ENCODE measurements at places on chromosomes 2 and 18.

DNA sequence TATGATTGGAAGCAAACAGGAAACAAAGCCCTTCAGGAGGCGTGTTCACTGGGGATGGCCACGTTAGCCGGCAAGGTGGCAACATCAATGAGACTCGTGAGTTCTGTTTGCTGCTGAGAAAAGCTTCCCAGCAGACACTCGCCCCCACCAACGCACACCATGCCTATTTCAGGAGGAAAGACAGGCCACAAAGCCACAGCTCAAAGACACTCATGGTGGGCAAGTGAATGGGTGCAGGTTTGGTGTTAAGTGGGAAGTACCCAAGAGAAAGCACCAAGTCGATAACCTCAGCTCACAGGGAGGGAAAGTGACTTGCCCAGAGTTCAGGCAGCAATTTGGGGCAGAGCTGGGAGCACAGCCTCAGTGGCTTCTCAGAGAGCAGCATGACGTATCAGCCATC is 10.5 kb upstream of the MTERF4 start:
- DNase-seq, result no peak

GRCh38 chr2:169768262-169768995 is 30.2 kb upstream of the SSB start:
- DNase-seq, result no peak

- DNase-seq, result peak; percentile 96
Measured at GRCh38 chr2:68828887-68829708, 42.1 kb downstream of the BMP10 start.

GRCh38 chr18:64678048-64678447 is 529.2 kb upstream of the LINC00305 start:
- no peak for DNase-seq

DNA sequence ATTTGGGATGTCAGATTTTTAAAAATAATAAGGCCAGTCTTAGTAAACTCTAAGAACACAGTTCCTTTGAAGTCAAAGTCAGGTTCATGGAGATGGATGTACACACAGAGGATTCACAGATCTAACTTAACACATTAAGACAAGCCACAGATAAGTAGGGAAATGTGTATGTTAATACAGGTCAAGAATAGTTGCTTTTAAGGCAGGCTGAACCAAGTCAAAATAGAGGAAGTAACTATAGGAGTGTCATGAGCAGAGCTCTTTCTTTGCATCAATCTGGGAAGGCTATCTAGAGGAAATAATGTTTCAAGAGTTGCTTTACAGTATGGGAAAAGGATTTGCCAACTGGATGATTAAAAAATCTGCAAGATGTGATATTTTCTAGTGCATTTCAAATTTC is 128.0 kb upstream of the FBXO11 start:
- no peak for DNase-seq

GRCh38 chr2:167548396-167548795 is 660.1 kb downstream of the XIRP2 start:
- DNase-seq, result no peak

- no peak for DNase-seq
Measured at GRCh38 chr2:65072181-65072970, 16.2 kb downstream of the CEP68 start.

DNA sequence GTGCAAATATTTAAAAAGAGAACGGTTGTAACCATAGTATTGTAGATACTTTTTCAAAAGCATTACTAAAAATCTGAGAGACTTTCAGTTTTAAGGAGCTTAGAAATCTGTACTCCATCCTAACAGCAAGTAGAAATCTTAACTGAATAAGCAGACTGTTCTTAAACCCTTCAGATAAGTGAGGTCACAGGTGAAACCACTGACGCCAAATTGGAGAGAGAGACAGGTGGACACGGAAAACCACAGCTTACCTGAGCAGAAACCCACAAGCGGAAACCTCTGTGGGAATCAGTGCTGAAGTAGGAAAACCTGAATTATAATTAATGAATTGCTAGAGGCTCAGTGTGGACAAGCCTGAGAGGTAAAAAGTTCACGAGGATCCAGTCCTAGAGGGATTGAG is 959.4 kb upstream of the CELF4 start:
- no peak for DNase-seq

GRCh38 chr2:104854498-104855220 is 744 bp downstream of the POU3F3 start:
- DNase-seq, result no peak

DNA sequence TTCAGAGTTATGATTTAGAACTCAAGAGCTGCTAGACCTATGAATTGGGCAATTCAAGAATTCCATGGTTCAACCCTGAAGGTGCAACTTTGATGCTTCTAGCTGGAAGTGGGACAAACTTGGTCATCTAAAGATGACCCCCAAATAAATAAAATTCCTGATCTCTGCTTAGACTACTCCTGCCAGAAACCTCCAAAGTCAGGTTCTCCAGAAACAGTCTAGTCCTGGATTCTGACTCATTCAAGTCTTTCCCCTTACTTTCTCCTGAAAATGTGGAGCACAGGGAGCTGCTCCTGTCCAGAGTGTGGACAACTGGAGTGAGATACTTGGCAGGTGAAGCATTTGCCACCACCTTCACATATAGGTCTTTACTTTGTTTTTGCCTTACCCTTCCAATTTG is 557.7 kb upstream of the TNP1 start:
- no peak for DNase-seq

GRCh38 chr2:69200107-69200520 is 186.9 kb downstream of the GFPT1 start:
- DNase-seq, result no peak

- DNase-seq, result no peak
Measured at GRCh38 chr18:63271148-63271547, 48.4 kb downstream of the BCL2 start.

DNA sequence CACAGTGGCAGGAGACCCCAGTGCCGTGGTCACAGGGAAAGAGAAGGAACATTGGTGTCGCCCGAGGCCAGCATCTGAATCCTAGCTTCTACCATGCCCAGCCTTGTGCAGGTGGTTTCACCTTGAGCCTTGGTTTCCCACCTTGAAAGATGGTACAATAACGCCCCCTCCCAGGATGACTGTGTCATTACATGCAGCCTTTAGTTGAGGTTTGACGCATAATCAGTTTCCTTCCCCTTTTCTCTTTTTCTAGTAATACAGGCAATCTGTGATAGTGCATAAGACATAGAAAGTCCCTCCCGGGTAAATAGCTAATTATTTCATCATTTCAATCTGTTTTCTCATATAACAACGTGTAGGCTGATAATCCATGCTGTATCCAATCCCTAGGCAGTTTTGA is 29.8 kb upstream of the ZNF407 start:
- no peak for DNase-seq

DNA sequence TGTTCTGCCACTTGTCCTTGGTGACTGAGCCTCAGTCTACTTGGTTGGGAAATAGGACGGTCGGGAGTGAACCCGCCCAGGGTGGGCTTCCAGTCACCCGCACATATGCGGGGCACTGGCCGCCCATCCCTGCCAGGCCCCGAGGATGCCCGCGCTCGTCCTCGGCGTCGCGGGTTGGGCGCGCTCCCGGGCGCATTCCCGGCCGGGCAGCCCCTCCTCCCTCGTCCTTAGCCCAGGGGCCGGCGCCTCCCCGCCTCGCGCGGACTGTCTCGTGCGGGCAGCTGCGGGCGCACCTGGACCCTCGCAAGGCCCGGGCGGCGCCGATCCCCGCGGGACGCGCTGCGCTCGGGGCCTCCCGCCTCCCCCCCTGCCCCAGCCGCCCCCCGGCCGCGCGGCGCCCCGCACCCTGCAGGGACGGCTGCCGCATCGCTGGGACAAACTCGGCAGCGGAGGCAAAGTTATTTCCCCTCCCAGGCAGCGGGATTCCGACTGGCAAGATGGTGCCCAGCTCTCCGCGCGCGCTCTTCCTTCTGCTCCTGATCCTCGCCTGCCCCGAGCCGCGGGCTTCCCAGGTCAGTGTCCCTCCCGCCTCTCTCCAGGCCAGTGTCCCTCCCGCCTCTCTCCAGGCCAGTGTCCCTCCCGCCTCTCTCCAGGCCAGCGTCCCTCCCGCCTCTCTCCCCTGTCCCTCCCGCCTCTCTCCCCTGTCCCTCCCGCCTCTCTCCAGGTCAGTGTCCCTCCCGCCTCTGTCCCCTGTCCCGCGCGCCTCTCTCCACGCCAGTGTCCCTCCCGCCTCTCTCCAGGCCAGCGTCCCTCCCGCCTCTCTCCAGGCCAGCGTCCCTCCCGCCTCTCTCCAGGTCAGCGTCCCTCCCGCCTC is at the start of gene FBLN7:
TSS of gene FBLN7 (plus strand) at position 227 of the 874 bp plus-strand sequence. CDS start at position 498, 271 bp downstream.
- DNase-seq, result peak; percentile 55

- peak; percentile 3 for DNase-seq
Measured at GRCh38 chr18:63169853-63170252, 149.7 kb downstream of the BCL2 start.

GRCh38 chr2:137123226-137123625 is 357.9 kb downstream of the THSD7B start:
- DNase-seq, result peak; percentile 3

- no peak for DNase-seq
Measured at GRCh38 chr2:11166476-11166875, 11.2 kb downstream of the SLC66A3 start.

DNA sequence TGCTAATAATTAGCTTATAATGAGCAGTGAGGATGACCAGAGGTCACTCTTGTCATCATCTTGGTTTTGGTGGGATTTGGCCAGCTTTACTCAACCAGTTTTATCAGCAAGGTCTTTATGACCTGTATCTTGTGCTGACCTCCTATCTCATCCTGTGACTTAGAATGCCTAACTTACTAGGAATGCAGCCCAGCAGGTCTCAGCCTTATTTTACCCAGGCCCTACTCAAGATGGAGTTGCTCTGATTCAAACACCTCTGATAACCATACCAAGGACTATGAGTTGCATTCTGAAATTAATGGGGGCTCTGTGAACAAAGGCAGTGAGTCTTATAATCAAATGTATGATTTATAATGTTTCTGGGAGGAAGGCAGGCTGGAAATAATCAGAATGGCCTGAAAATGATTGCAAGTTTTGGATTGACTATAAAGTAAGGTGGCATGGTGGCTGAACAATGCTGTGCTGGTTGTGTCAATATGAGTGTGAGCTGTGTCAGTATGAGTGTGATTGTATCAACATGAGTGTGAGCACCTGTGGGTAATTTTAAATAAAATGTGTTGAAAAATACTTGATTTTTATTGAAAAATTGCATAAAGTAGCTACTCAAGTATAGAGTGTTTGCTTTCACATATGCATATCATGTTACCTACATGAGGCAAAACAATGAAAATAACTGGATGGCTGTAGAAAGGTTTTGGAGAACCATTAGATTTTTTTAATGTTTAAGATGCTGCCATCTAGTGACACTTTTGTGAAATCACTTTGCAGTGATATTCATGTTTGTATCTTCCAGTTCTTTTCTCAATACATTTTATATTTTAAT is 103.0 kb downstream of the KYNU start:
- DNase-seq, result peak; percentile 69

- DNase-seq, result peak; percentile 77
Measured at GRCh38 chr2:177332026-177332991, 60.3 kb upstream of the AGPS start.

- DNase-seq, result no peak
Measured at GRCh38 chr2:3483986-3484960, 35.1 kb downstream of the ADI1 start.

GRCh38 chr2:7694076-7694985 is 777.1 kb downstream of the RNF144A start:
- DNase-seq, result no peak

DNA sequence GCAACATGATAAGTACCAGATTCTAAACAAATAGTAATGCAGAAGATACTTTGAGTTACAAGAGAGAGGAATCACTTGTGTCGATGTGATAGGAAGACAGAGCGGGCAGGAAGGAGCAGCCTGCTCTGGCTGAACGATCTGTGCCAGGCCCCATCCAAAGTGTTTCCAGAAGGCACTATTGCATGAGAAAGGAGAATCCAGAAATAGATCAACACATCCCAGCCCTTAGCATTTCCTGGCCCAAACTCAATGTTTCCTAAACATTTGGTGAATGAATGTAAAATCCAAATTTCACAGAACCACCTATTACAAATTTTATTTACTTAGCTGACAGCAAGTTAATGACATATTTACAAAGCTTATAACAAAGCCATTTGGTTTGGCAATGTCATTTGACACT is 257.2 kb downstream of the TXNL1 start:
- no peak for DNase-seq

DNA sequence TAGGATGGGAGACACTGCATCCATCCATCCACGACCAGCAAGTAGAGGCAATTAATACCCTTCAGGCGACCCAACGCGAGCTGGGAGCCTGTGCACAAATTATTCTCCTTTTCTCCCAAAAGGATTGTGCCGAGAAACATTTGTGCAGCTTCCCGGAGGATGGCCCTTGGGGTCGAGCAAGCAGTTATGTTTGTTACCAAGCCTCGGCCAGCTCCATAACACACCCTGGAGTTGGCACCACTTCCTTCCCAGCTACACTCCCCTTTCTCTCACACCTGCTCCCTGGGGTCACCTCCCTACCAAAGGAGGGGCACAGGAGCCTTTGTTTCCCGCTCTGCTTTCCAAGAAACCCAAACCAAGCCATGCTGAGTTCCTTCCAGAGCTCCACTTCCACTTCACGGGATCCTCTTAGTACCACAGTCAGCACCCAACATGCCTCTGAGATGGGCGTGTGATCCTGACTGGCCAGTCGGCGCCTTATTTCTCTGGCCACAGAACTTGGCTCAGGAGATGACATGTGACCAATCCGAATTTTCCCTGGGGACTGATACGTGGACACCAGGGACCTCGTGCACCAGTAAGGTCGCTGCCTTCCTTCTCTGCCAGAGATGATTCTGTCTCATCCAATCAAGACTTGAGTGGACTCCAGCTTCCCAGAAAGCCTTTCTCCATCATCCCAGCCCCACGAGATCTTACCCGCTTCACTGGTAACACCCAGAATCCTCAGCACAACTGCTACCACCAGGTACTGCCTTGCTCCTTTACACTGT is 28.5 kb downstream of the GPR55 start:
- no peak for DNase-seq

GRCh38 chr2:129006135-129006886 is 687.6 kb upstream of the HS6ST1 start:
- no peak for DNase-seq

- no peak for DNase-seq
Measured at GRCh38 chr2:111967018-111967417, 68.6 kb downstream of the MERTK start.

GRCh38 chr2:74742471-74742870 is 88.4 kb downstream of the SEMA4F start:
- no peak for DNase-seq

- no peak for DNase-seq
Measured at GRCh38 chr2:60333264-60333663, 220.2 kb downstream of the BCL11A start.

DNA sequence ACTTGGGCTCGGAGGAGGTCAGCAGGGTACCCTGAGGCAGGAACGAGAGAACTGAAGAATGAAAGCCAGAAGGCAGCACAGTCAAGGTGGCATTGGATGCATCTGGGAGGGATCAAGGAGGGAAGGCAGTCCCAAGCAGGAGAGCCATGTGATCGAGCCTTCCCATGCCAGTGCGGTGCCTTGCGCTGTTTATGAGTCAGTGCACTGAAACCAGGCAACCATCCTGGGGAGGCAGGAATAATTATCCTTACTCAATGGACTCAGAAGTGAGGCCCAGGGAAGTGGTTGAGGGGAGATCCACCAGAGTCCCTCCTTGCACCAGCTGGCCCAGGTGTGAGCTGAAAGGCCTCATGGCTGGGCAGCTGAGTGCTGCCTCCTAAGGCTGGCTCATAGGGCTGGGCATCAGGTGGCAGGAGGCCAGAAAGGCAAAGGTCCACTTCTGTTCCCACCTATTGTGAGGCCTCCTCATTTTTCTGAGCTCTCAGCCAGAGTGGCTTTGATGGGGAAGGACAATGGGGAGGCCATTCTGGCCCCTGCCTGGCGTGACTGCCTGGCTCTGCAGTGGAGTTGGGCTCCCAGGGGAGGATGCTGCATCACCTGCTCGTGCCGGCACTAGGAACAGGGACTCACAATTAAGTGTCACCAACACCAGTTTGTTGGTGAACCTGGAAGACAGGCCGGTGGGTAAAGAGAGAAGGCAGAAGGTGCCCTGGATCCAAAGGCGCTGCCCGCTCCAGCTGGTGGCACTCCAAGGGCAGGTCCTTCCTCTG is 82.3 kb downstream of the TFCP2L1 start:
- DNase-seq, result no peak

Data from ELR (cell line).